Activated T-helper 17 cell treated with anti-CD3 and anti-CD28 coated beads, Interleukin-2, amount 50 U/mL, for 72 hours (primary cell): ENCODE measurements at places on chromosomes 4 and X. TPM values are rescaled to one million over a fixed set of nuclear protein-coding genes. Genes with fewer than 3 reads are reported as not detected.

- peak; percentile 52 for ATAC-seq
Observed at GRCh38 chrX:79081895-79082512, 62.5 kb upstream of the GPR174 start.

DNA sequence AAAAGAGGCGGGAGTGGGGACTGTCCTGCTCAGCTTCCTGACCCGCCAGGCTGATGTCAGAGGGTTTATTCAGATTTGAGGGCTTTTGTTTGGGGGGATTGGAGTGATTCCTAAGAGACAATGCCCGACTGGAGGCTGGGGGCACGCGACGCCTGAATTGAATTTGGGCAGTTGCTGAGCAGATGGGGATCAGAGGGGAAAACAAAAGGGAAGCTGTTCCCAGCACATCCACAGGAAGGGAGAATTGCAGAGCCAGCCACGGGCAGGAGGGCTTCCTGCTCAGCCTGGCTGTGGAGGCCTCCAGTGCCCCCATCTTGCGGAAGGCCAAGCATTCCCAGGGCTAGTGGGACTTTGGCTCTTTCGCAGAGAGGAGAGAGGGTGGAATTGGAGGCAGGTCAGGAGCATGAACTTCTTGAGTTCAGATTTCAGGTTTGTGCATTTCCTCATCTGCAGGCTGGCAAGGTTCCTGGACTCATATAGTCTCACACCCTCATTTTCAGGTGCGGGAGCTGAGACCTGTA lies 162.8 kb downstream of the NHS start:
- ATAC-seq = no peak

DNA sequence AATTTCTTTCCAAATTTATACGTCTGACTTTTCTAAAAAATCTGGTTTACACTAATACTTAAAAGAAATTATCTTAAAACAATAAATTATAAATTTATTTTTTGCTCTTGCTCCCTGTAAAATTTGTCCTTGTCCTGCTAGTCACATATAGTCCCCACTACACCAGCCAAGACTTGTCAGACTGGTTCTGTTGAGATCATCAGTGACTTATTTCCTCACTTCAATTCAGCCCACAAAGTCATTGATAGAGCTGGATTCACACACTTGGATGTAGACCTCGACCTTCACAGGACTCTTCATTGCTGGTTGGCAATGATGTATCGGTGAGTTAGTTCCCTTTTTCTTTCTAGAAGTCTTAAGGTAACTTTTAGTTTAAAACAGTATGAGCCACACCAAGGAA lies at the start of gene TMPRSS11E:
TSS of gene TMPRSS11E (plus strand) at position 263 of the 400 bp plus-strand sequence. CDS start at position 313, 50 bp downstream.
- no peak for ATAC-seq

DNA sequence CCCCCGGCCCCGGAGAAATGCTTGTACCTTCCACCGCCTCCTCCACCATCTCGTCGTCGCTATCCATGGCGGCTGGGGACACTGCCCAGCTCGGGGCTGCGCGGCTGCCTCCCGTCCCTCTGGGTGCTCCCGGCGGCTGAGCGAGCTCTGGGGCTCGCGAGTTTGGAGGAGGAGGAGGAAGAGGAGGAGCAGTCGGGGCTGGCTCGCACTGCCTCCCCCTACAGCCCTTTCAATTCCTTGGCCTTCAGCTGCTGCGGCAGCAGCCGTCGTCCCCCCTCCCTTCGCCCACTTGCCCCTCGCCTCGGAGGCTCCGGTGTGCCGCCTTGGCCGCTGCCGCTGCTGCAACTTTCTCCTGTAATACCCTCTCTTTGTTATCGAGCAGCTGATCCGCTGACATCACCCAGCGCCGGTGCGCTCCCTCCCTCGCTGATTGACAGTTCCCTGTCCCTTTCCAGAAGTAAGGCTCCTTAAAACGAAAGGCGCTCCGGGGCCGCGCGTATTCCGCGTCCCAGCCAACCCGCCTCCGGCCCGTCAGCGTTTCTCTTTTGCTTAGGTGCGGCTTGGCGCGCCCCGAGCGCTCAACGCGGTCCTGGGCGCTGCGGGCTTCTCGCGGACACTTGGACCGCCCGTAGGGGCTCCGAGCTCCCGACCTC lies at the start of gene SETD7:
TSS of gene SETD7 (minus strand) at position 149 of the 653 bp plus-strand sequence. CDS start at position 67, 82 bp downstream.
- ATAC-seq = peak; percentile 56

DNA sequence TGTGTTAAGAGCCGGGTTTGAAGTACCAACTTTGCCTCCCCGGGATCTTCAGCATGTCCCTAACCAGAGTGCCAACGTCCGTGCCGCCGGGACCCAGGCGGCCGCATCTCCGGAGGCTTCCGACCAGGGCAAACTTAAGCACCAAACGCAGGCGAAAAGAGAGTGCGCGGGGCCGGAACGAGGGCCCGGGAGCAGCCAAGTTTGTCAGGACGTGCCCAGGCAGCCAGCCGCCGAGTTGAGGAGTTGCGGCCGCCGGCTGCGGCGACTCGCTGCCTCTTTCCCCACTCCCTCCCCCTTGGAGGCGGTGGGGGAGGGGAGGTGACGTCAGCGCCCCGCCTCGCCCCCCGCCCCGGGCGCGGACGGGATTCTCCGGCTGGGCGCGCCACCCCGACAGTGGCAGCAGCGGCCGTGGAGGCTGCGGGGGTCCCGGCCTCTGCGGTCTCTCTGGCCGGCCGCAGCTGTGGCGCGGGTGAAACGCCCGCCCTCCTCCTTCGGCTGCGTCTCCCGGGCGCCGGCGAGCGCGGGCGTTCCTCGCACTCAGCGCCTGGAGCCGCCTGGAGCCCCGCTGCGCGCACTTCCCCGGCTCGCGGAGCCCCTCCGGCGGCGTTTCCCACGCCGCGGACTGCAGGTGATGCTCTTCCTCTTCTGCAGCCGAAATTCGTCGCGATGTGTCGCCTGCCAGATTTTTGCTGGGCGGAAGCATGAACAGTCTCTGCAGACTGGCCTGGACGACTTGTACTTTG lies 2.9 kb upstream of the FAT1 start:
- ATAC-seq = no peak

DNA sequence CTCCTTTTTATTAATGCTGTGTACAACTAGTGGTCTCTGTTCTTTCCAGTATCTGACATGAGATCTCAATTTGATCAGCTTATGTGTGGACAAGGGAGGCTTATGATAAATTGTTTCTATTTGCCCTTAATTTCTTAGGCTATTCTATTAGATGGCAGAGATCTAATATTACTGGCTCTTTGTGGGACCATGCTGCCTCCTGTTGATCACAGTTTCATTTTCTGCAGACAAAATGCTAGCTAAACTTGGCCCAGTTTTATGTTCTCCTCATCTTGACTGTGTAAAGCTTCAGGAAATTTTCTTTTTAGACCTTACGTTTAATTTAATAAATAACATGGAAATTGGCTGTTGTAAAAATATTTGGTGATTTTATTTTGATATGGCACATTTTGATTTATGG lies 627.1 kb upstream of the AADAT start:
- no peak for ATAC-seq

DNA sequence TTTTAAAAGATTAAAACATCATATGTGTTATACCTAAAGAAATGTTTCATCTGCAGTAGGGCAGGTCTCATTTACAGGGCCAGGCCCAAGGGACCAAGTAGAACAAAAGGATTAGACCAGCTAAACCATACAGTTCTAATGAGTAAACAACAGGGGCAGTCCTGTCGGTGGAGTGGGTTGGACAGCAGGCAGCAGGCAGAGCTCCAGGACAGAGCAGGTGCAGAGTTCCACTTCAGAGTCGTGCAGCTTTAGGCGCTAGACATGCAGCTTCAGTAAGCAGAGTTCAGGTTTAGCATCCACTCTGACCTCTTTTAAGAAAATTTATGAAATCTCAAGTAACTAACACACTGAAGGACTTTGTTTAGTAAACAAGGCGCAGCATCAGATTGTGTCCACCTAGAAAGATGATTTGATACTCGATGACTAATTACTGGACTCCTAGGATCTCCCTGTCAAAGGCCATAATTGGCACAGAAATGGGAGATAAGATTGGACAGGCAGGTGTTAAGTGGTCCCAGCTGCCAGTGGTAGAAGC lies 487.7 kb upstream of the INTU start:
- ATAC-seq = no peak

DNA sequence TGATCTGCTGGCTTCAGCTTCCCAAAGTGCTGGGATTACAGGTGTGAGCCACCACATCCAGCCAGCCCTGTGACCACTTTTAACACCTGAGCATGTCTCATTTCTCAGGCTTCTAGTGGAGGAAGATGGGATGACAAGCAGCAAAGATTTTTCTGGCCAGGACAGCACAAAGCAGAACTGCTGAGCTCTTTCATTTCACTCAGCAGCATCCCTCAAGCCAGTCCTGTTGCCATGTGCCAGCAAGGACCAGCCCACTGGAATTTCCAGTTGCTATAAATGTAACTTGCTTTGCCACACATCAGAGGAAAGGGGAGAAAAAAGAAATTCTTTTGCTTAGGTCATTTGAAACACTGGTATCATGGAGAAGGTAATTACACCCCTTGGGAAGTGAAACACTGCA lies 75.9 kb downstream of the SLC9A7 start:
- no peak for ATAC-seq

GRCh38 chrX:82081027-82081426 lies 879.1 kb downstream of the SH3BGRL start:
- ATAC-seq = no peak

GRCh38 chr4:44446191-44446590 lies 2.4 kb downstream of the KCTD8 start:
- ATAC-seq = no peak

DNA sequence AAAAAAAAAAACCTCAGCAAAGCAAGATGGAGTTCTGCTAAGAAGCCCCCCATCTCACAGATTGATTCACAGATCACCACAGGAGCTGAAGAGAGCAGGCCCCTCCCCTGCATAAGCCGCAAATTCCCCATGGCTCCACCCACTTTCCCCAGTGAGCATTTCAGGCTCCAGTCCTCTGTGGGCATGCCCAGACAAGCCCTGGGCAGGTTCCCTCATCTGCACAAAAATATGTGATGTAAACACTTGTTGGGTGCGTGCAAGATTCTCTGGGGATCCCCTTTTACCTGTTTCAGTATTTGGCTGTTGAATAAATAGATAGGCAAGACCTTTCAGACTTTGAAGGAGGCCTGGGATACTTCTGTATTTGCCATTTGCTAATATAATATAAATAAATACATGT lies 514.3 kb downstream of the PCDH7 start:
- ATAC-seq = peak; percentile 11

DNA sequence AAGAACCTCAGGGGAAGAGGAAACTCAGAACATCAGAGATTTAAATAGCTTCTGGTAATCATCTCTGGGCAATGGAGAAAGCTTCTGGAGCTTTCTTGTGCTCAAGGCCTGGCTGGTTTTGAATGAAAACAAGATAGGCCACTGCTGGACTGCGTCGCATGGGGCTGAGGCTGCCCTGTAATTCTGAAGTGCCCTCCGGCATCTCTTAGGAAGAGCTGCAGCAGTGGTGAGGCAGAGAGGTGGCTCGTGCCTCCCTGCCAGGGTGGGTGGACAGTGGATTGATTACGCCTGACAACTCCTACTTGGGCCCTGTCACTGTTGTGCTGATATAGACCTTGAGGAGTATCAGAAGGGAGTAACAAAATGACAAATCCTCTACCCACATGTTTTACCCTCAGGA lies 279.7 kb downstream of the NR3C2 start:
- no peak for ATAC-seq

GRCh38 chr4:89243733-89244252 lies 63.8 kb downstream of the GPRIN3 start:
- ATAC-seq = peak; percentile 67

DNA sequence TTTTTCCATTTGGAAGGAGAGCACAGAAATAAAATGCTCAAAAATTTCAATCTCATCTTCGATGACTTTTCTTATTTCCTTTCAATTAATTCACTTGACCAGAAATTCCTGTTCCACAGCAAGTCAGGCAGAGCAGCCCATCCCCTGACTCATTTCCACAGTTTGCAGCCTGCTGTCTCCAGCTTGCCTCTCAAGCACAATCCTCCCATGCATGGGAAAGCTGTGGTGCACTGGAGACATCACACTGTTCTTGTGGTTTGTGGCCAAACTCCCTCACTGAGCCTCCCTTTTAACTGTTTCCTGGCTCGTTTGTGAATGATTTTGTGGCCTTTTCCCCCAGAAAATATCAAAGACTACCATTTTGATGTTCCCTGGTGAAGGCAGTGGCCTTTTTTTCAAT lies 114.0 kb upstream of the ENPEP start:
- no peak for ATAC-seq

- no peak for ATAC-seq
Observed at GRCh38 chr4:148845609-148846008, 403.4 kb upstream of the NR3C2 start.

- no peak for ATAC-seq
Observed at GRCh38 chrX:87525771-87526229, 8.2 kb downstream of the KLHL4 start.

- no peak for ATAC-seq
Observed at GRCh38 chr4:12562476-12563140, 921.5 kb downstream of the RAB28 start.

GRCh38 chr4:5709207-5709575 lies 832 bp upstream of the EVC2 start:
- ATAC-seq = no peak

DNA sequence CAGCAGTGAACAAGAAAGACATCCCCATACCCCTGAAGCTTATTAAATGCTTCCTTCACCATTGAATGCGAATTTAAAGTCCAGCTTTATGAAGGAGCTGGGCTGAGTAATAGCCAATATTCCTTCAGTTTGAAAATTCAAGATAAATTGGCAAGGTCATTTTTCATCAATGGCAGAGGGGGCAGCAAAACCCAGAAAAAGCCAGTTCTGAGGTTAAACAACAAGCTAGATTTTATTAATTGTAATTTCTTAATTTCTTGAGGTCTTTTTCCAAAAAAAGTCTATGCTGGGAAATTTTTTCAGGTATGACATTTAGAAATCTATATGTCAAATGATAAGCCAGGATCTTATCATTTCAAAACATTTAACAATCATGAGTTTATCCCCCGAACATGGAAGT lies 808.9 kb downstream of the RPA4 start:
- ATAC-seq = no peak

GRCh38 chr4:88962396-88962795 lies 94.6 kb downstream of the FAM13A start:
- ATAC-seq = no peak

DNA sequence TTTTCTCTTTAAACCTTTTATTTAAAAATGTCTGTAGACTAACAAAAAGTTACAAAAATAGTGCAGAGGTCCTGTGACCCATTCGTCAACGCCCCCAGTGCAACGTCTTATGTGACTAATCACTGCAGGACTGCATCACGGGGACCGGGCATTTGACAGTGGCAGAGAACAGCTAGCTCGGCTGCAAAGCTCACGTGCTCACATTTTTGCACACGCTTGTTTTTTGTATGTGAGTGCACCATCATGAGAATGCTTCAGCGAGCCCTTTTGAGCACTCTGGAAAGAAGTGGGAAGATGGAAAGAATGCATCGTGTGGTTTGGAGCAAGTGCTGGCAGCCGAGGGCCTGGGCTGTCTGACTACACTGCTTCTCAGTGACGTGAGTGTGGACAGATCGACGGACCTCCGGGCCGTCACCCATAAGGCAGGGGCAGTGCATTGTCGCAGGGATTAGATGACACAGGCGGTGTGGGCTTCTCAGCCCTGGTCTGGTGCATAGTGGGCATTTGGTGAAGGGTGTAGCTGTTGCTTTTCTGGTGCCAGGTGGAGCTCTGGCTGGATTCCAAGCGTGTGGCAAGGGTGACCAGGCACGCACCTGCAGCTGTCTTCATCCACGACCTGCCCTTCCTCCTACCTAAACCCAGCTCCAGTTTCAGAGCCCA lies 17.7 kb downstream of the SPON2 start:
- ATAC-seq = no peak

Gene MAPK10
- total RNA-seq = 0.95 TPM

Gene UGT2B17
- not detected for total RNA-seq

Gene KCND1
- total RNA-seq = 7.2 TPM

Gene SPANXB1
- not detected for total RNA-seq

Gene NSUN7
- total RNA-seq = 0.50 TPM

Gene GBA3
- not detected for total RNA-seq

Gene CXorf49
- not detected for total RNA-seq

Gene CT45A3
- total RNA-seq = not detected

Gene RNF128
- not detected for total RNA-seq

Gene SERPINA7
- not detected for total RNA-seq
